ENCODE measurements at places on chromosomes 12 and 14. TPM values are rescaled to one million over a fixed set of nuclear protein-coding genes. Genes with fewer than 3 reads are reported as not detected.

GARIN6 gene
- not detected for total RNA-seq

NKX2-1 gene
- total RNA-seq, result not detected

TRPV4 gene
- total RNA-seq, result not detected

C12orf54 gene
- total RNA-seq, result not detected

NUAK1 gene
- total RNA-seq, result 6.1 TPM

CACNA1C gene
- total RNA-seq, result 29.2 TPM

NFE2 gene
- 0.37 TPM for total RNA-seq

ZC2HC1C gene
- 0.37 TPM for total RNA-seq

PIWIL1 gene
- total RNA-seq, result not detected

TAS2R8 gene
- not detected for total RNA-seq

VPS37B gene
- total RNA-seq, result 79.0 TPM

FBXW8 gene
- 4.1 TPM for total RNA-seq

KRT71 gene
- total RNA-seq, result not detected

BEGAIN gene
- total RNA-seq, result not detected

EID3 gene
- total RNA-seq, result 39.1 TPM

OR4E2 gene
- total RNA-seq, result not detected

KCNA5 gene
- 5.0 TPM for total RNA-seq

DNA sequence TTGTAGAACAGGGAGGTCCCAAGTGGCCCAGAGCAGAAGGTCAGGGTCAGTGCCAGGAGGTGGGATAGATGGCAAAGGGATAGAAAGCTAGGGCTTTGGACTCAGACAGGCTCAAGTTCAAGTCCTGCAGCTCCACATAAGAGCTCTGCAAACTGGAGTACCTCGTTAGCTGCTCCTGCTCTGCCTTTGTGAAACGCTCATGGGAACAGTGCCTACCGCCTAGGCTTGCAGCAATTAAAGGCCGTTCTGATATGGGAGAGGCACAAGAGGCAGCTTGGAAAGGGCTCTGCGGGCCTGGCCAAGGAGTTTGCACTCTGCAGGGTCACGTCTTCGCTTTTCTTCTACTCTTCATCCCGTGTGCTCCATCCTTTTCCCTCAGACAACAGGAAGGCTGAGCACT lies 54.1 kb downstream of the MAP1LC3B2 start:
- DNase-seq, result no peak

GRCh38 chr12:26119391-26119989 lies 5.3 kb downstream of the BHLHE41 start:
- no peak for DNase-seq

GRCh38 chr12:115898670-115899069 lies 378.8 kb downstream of the MED13L start:
- DNase-seq, result no peak

DNA sequence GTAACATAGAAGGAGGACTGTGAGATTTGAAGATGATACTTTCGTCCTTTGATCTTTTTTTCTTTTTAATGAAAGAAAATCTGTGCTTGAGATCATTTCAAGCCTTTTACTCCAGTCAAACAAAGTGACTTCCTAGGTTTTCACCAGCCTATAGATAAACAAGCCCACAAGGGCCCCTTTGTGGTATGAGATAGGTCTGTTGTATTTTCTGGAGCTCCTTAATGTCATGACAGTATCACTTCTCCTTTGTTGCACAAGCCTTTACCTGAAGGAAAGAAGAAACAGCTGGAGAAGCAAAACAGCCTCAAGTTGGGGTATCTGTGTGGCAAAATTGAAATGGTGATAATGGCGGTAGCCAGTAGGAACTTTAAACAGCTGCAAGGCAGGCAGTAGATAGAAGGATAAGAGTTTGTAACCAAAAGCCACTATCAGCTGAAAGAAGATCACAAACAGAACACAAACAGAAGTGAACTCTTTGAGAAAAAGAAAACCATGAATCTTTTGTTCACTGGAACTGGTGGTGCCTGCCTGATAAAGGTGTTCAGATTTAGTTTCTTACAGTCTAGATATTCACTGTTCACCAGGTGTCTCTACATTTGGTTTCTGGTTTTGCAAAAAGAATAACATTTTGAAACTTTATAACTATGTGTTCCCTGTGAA lies 96.8 kb downstream of the LGR5 start:
- DNase-seq, result no peak

GRCh38 chr12:102847131-102847530 lies 69.9 kb downstream of the PAH start:
- DNase-seq, result no peak

GRCh38 chr12:61694214-61694613 lies 566.0 kb upstream of the USP15 start:
- no peak for DNase-seq

- DNase-seq, result no peak
Observed at GRCh38 chr12:6551063-6551461, 4.8 kb downstream of the IFFO1 start.

- DNase-seq, result no peak
Observed at GRCh38 chr12:96901175-96901574, 5.9 kb upstream of the NEDD1 start.

DNA sequence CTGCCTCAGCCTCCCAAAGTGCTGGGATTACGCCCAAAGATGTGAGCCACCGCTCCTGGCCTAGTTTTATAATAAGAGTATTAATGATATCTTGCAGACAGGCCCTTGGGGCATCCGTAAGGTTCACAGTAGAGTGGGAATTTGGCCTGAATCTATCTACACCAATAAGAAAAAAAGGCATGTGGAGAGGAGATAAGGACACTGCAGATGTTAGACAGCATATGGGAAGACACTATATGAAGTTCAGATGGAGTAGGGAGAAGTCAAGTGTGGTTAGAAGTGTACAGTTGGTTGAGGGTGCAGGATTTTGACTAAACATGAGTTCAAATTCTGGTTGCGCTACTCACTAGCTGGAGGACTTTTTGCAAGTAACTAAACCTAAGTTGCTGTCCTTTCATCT lies 8.5 kb upstream of the TTC8 start:
- no peak for DNase-seq

DNA sequence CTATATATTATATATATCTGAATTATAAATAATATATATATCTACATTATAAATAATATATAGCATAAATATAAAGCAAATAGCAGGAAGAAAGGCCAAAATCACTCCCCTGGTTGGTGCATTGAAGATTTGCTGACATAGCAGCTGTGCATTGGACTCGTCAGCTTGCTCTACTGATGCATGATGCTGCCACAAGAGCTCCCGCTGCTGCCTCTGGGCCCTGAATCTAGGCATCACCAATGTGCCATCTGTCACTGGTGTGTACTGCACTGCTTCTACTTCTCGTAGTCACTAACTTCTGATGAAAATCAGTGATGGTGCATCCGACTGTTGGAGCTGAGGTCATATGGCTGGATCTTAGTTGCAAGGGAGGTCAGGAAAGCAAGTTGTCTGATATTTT lies 205.0 kb downstream of the ADAMTS20 start:
- no peak for DNase-seq

DNA sequence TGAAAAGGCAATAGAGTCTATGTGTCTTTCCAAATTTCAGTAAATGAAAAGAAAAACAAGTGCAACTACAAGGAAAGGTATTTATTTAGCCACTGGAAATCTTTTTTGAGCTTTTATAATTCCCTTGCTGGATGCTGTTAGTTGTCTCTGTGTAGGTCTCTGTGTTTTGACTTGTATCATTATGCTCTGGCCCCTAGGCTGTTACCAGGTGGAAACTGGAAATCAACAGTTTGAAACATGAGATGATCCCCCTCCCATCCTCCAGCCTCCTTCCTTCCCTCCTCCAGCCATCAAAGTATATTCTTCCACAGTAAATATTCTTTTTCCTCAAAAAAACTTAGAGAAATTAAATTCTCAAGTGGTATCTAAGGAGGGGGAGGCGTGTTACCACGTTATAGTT lies 934 bp upstream of the DCN start:
- peak; percentile 50 for DNase-seq

DNA sequence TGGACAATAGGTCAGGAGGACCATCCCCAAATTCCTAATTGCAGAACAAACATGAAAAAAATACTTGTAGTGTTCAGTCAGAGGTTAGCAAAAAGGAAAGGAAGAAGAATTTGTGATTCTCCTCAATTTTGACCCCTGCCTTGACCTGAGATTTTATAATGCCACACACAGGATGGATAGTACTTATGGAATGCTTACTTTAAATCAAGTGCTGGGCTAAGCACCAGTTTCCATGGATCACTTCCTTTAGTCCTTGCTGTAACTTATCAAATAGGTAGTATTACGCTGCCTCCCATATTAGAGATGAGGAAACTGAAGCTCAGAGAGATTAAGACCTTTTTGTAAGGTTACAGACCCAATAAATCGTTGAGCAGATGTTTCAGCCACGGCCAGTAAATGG lies 81.2 kb upstream of the OVCH1 start:
- DNase-seq, result no peak

DNA sequence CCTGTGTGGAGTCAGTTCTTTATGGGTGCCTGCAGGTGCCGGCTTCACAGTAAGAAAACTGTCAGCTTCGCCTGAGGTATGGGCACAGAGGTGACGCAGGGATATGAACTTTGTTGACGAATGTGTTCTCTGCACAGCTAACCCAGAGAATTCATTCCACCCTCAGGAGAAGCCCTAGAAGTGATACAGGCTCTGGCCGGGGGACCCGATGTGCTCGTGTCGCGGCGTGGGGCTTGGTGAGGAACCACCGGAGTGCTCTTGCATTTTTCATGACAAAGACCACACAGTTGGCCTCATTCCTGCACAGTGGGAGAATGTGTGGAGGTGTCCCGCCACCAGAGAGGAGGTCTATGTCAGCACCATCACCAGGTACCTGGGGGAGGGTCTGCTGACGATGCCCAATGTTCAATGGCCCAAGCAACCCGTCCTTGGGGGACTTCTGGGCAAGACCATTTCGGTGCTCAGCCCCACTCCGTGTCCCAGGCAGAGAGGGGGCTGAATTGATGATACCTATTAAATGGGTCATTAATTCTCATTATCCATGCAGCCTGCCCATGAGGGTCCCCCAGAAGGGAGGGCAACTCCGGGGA lies 147.5 kb upstream of the RTL1 start:
- no peak for DNase-seq

GRCh38 chr14:100108042-100108825 lies 43.0 kb downstream of the EVL start:
- DNase-seq, result peak; percentile 88

DNA sequence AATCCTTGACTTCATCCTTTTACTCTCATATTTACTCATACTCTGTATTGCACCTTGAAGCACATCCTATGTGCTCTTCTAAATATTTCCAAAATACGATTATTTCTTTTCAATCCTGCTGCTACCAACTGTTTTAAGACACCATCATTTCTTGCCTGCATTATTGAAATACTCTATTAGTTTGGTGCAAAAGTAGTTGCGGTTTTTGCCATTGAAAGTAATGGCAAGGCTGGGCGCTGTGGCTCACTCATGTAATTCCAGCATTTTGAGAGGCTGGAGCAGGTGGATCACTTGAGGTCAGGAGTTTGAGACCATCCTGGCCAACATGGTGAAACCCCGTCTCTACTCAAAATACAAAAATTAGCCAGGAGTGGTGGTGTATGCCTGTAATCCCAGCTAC lies 412.5 kb downstream of the KCNH5 start:
- DNase-seq, result no peak

- DNase-seq, result peak; percentile 89
Observed at GRCh38 chr14:20697273-20698017, 8.9 kb downstream of the ANG start.

DNA sequence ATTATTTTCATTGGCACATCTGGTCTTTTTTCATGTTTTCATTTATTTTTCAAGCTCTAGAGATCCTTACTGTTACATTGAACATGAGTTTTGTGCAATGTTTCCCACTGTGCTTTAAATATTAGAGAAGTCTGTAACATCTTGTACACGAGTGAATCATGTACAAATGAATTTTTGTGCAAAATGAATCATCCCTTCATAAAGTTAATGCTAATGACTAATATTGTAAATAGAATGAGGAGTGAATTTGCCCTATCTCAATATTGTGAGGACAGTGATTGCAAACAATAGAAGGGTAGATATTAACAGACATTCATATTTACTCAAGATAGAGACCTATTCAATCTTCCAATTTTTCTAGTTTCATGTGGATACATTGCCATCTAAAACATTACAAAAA lies 463.3 kb upstream of the FOXG1 start:
- DNase-seq, result no peak

DNA sequence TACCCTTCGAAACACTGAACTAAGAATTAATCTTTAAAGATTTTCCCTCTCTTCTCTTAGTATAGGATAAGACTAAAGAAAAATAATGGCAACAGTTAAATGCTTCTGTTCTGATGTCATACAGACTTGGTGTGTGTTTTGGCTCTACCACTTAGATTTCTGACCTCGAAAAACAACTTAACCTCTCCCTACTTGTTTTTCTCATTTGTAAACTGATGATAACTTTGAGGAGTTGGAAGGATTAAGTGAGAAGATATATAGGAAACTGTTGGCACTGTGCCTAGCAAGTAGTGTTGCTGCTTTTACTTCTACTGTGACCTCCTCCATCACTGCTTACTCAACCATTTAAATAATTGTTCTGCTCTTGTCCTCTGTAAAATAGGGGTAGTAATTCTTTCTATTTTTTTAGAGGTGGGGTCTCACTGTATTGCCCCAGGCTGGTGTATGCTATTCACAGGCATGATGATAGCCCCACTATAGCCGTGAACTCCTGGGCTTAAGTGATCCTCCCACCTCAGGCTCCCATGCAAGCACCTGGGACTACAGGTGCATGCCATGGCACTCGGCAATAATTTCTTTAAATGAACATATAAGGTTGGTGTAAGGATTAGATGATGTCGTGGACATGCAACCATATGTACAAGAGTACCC lies 22.4 kb downstream of the PALS1 start:
- DNase-seq, result peak; percentile 73

DNA sequence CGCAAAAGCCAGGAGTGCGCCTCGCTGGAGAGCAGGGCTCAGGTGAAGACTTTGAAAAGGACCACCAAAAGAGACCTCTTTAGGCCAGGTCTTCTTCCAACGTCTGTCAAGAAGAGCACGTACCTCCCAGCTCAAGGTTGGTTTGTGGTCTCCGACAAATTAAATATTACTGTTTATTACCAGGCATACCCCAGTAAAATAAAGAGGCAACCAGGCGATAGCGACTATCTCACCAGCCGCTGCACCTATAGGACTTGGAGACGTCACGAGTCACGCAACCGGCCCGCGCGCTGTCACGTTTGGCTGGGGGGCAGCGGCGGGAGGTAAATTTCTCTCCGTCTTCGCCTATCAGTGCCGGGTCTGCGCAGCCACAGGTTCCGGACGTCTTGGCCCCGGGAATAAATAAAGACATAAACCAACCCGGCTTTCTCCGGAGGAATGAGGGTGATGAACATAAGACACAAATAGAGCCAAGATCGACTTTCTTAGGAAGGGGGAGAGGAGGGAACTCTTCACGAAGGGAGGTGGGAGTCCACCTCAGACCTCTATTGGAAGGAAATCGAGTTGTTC lies 2.0 kb upstream of the TBX5 start:
- no peak for DNase-seq

DNA sequence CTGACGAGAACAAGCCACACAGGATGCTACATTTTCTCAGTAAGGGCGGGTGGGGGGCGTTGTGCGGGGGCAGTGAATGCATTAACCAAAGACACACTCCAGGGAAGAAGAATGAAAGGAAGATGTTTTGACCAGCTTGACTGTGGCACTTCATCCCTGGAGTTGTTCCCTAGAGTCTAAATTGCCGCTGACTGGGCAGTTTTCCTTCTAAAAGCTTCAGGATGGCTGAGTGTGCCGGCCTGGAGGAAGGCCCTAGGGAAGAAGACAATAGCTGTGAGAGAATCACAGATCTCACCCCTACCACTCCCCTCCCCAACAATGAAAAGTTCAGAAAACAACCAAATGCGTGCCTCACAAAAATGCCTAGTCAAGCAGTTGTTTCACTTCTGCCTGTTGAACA lies 67.2 kb downstream of the NKX2-1 start:
- DNase-seq, result no peak

- DNase-seq, result no peak
Observed at GRCh38 chr12:77238335-77238734, 173.0 kb upstream of the E2F7 start.
